ENCODE measurements at places on chromosomes 11 and 22.

DNA sequence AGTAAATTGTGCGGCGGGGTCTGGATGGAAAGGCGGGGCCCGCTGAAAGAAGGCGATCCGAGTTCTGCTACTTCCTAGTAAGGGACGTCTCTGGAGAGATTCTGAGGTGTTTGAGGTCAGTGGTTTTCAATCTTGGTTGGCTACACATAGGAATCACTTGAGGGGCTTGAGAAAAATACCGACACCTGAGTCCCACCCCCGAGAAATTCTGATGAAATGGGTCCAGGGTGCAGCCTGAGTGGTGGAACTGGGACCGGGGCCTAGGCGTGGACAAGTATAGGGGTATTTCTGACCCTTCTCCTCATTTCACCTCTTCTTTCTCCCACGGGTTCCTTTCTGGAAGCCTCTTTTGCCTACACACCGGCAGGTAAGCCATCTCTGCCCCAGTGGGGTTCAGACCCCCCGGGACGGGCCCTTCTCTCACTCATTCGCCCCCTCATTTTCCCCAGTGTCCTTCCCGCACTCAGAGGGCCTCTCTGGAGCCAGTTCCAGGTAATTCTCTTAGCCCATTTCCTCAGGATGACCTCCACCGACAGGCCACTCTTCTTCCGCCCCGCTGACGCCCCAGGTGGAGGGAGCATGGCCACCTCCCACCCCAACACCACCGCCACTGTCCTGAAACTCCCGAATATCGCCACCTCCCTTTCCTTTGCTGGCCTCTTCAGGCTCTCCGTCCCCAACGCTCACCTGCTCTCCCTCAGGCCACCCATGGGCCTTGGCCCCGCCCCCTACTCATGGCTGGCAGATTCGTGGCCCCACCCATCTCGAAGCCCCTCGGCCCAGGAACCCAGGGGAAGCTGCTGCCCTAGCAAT is 11.8 kb downstream of the ROBO3 start:
- no peak for DNase-seq

DNA sequence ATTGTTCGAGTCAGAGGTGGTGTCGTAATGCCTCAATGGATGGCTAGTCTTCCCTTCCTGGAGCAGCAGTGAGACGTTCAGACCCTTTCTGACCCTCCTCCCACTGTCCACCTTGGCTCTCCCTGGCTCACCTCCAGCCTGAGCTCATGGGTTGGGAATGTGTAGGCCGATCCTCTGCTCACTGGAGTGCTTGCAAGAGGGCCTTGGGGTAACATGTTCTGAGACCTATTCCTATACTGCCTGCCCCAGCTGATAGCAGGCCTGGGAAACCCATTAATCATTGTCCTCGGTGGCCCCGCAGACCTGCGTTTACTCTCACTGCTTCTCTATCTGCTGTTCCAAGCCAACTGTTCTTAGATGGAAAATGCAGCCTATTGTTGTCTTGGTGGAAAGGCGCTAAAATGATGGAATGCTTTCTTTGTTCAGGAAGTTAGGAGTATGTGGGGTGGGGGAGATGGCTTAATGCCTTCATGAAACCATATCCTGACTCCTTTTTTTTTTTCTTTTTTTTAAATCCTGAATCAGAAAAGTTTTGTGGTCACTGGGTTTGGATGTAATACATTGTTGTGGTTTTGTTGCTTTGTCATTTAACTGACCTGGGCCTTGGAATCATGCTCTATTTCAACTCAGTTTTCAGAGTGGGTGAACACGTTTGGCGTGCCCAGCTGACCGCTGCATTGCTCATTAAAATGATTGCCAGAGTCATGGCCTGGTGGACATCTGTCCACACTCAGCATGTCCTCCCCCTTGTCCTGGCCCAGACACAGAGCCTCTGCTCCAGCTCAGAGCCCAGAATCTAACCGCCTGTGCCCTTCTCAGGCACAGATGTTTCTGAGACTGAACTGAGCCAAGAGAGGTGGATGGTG is 72.5 kb downstream of the MICAL2 start:
- no peak for DNase-seq

DNA sequence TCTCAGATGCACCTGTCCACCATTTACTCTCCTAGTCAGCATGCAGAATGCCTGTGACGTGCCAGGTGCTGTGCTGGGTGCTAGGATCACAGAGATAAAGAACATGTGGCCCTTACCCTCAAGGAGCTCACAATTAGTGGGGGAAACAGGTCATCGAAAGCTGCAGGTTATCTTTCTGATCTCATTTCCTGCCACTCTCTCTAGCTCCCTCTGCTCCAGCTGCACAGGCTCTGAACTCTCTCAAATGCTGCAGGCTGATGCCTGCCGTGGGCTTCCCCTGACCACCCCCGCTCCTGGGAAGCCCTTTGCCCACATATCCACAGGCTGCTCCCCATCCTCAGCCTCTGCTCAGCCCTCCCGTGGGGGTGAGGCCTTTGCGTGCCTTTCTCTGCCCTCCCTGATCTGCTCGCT is 29.6 kb downstream of the SHANK3 start:
- DNase-seq: no peak

DNA sequence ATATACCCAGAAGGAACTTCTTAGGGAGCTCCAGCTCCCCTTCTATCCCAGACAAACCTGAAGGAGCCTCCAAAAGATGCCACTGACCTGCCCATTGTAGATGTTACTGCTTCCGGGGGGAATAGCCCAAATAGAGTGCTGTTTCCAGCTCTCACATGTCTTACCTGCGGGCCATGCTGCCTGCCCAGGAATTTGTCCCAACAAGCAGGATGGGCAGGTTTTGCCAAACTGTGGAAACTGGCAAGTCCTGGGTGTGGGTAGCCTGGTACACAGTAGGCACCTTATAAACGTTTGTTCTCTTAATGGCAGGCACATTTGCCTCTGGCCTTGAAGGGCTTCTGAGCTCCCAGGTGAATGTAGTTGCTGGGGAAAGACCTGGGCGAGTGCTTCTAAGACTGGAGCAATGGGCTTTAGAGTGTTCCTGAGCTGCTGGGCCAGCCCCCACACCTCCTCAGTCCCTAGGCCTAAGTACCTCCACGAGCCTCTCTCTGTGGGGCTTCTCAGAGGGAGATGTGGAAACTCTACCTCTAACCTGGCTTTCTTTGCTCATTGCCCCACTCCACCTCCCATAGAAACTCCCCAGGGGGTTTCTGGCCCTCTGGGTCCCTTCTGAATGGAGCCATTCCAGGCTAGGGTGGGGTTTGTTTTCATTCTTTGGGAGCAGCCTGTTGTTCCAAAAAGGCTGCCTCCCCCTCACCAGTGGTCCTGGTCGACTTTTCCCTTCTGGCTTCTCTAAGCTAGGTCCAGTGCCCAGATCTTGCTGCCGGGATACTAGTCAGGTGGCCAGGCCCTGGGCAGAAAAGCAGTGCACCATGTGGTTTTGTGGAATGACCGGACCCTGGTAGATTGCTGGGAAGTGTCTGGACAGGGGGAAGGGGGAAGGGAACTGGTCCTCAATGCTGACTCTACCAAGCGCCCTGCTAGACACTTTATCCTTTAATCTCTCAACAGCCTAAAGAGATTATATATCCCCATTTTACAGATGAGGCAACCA is 37.2 kb downstream of the LIMK2 start:
- no peak for DNase-seq

DNA sequence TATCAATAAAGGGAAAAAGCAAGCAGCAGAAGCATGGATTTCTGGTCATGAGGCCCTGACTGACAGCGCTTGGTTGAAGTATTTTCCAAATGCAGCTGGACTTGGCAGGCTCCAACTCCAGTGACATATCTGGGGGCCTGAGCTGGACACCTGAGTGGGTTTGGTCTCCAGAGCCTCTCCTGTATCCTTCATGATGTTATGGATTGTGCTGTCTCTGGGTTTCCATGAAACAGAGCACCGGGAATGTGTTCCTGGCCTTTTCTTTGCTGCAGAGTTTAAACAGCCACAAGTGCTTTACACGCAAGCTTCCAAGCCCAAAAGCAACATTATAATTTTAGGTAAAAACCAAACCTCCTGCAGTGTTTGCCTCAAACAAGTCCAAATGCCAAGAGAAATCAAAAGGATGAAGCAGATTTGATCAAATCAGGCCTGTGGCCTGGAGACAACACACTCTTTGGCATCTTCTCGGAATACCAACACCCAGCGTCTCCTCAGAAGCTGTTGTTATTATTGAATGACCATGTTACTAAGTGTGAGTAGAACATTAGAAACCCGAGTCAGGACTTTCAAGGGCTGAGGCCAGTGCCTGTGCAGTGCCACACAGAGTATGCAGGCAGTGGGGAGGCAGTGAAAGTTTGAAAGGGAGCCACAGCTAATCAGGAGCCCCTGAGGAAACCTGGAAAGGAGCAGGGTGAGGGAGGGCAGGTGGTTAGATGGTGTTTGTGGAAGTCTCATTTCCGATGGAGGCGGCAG is 42.0 kb downstream of the ME3 start:
- no peak for DNase-seq

DNA sequence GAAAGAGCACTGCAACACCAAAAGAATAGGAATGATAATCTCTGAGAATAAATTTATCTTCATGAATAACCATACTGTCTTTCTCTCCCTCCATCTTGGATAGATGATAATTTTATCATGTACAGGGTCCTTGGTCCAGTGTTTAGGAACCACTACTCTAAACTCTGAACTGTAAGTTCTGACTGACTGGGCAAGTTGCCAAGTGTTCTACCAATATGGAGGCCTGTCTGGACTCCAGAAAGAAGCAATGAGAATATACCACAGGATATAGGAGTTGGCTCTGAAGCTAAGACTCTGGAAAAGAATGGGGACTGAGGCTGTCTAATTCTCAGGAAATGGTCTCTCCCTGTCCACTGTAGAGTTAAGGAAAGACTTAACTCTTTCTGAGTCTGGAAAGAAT is 1.5 kb downstream of the FHIP1B start:
- DNase-seq: no peak

- no peak for DNase-seq
These were observed 368.6 kb downstream of the OPCML start for GRCh38 chr11:133163463-133164419.

- DNase-seq: no peak
These were observed 12.7 kb upstream of the CELSR1 start for GRCh38 chr22:46549971-46550641.

- DNase-seq: no peak
These were observed 72.4 kb upstream of the FGF3 start for GRCh38 chr11:69891421-69892236.

GRCh38 chr11:120303004-120303637 is 22.0 kb upstream of the TLCD5 start:
- DNase-seq: peak; percentile 7

GRCh38 chr11:61694946-61695706 is 14.9 kb downstream of the DAGLA start:
- DNase-seq: no peak
